ENCODE measurements at places on chromosomes 6 and 20.

DNA sequence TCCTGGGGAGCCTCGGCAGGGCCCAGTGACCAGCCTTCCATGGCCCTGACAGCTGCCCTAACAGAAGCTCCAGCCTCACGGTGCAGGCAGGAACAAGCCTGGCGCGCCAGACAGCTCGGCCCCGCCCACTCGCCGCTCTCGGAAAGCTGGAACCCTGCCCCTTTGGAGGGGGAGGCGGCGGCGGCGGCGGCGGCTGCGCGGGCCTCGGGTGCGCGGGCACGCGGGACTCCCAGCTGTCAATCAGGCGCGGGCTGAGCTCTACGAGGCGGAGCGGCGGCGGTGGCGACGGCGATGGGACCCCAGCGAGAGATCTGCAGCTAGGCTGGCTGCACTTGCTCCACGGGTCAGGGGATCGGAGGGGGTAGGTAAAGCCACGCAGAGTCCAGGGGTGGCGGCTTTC, at the start of gene NRSN1:
Gene NRSN1 (plus strand): TSS at position 236 of the 400 bp plus-strand sequence. CDS start 8,113 bp downstream, outside the sequence.
- DNase-seq, result no peak

- DNase-seq, result no peak
Measured at GRCh38 chr6:160055813-160056212, 65.8 kb upstream of the SLC22A1 start.

DNA sequence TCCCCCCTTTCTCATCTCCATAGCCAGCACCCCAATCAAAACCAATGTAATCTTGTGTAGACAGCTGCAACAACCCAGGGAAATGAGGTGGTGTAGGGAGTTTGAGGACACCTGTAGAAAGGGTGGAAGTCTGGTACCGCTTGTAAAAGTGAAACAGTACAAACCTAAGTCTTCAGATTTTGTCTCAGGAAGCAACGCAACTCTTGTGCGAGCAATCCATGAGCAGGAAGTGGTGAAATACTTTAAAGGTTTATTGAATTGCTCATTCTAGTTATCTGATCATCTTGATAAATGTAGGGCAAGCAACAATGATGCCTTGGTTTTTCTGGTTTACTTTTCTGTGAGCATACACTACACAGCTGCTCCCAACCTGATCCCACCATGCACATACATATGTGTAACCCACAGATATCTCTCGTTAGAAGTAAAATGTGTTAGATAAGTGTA, 71.1 kb upstream of the THEMIS start:
- DNase-seq, result peak; percentile 31

DNA sequence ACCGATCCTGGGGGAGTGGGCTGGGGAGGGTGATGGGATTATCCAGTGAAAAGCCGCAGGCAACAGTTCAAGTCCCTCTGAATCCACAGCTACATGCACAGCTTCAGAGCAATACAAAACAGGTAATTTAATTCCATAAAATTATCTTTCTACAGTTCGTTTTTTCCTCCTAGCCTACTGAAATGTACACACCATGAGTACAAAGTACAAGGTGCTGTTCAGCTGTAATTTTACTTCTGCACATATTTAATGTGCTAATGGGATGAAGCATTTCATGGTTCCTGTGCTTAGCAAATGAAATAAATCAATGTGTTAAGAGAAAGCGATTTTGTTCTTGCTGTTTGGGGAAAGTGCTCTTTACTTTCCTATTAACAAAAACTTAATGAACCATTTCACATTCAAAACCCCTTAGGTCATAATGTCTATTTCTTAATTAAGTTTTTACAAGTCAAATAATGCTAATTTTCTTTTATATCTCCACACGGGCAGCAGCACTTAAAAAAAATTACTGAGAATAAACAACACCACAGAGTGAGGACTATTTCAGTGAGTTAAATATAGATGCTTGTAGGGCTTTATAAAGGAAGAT, 71.8 kb downstream of the INSM1 start:
- no peak for DNase-seq

DNA sequence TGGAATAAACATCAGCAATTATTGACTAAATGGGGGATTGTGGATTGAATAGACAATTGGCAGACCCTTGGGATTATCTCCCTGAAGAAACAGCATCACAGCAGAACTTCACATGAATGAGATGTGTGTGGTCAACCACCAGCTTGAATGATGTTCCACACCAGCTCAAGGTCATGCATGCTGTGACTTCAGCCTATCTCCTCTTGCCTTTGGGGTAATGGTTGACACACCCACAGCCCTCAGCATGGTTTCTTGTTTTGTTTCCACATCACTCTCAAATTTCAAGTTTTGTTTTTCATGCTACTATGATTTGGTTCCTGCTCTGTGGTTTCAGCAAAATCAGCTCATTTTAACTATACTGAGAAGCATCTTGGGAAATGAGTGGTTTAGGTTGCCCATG, 94.3 kb downstream of the PAK5 start:
- DNase-seq, result no peak

- DNase-seq, result no peak
Measured at GRCh38 chr6:136541395-136541794, 8.8 kb downstream of the MAP7 start.

DNA sequence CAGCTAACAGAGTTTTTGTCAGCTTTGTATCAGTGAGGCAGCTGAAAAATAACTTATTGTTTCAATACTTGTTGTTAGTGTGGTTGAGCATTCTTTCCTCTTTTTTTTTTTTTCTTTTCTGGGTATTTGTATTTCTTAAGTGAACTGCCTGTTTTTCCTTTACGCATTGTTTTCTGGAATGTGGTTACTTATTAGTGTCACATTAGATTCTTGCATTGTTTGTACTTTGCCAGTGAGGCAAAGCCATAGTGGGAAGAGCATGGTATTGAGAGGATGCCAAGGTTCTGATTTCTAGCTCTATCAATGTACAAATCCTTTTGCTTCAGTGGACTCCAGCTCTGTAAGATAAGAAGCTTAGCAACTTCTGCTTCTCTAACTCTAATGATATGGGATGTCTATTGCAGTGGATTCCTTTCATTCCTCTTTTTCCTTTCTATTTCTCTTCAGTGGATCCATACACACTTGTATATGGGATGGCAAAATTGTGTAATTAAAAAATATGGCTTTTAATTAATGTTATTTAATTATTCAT, 3.9 kb downstream of the CDKAL1 start:
- no peak for DNase-seq

DNA sequence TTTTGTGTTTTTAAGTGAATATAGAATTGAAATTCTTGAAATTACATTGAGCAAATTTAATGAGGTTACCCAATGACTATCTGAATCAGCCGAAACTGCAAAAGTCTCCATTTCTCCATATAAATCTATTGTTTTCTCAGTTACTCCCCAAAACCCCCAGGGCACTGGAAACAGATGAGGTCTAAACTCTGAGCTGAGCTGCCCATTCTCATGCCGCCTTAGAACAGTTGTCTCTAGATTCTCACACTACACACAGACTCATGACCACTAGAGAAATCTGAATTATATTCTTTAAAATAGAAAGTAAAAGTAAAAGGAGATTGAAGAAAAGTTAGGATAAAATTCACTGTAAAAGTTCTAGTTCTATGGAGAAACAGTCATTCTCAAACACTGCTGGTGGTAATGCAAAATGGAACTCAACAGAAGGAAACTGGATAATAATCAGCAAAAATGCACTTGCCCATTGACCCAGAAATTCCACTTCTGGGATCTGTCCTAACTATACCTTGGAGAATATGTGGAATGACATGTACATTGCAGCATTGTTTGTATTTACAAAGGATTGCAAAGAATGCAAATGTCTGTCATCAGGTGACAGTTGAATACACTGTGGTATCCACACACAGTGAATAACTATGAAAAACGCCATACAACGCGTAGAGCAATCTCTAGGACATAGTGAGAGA, 125.5 kb downstream of the IPCEF1 start:
- no peak for DNase-seq

DNA sequence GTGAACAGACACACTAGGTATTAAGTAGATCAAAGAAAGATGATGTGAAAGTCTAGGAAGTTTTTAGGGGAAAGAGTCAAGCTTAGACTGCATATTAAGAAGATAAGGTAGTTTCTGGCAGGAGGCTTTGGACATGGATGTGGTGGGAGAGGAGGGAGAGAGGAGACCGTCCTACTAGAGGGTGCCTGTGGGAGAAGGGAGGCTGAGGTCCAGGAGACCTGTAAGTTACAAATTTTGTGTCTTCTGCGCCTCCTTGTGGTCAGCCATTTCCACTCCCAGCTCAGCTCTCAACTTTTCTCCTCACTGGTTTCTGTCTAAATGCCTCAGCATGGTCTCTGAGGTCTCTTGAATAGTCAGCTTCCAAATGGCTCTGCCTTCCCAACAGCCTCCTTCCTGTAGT, 193.5 kb downstream of the UNC5CL start:
- peak; percentile 54 for DNase-seq

GRCh38 chr20:56928007-56928406, 298.9 kb downstream of the TFAP2C start:
- DNase-seq, result no peak

GRCh38 chr6:69771158-69771906, 25.5 kb downstream of the LMBRD1 start:
- no peak for DNase-seq

DNA sequence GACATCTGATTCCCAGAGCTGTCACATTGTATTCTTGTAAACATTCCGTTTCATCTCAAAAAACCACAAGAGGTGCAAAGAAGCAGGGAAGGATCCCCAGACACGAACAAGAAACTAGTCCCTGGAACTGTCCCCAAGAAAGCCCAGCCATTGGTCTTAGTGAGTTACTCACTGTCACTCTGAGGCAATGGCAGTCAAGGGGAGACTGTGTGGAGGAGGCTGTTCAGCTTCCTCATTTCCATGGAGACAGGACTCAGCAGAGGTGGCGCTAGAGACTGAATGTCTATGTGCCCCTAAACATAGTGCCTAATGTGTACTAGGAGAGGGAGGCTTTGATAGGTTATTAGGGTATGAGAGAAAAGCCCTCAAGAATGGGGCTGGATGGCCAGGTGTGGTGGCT, 11.1 kb downstream of the ULBP1 start:
- DNase-seq, result no peak

GRCh38 chr6:165218829-165219228, 90.6 kb downstream of the C6orf118 start:
- no peak for DNase-seq

GRCh38 chr6:137571854-137572253, 77.7 kb upstream of the OLIG3 start:
- DNase-seq, result peak; percentile 3

DNA sequence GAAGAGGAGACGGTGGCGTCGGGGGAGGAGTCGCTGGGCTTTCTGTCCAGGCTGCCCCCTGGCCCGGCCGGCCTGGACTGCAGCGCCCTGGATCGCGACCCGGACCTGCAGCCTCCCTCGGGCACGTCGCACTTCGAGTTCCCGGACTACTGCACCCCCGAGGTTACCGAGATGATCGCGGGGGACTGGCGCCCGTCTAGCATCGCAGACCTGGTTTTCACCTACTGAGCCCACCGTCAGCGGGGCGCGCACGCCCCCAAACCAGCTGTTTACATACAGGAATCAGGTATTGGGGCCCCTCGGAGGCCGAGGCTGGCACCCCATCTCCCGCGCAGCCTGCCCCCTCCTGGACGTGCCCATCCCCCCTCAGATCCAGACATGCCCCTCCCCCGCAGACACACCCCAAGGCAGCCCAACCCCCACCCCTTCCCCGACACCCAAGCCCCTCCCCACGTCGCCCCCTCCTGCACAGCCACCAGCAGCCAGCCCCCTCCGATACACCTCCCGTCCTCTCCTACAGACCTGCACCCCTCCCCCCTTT, 1.4 kb downstream of the SOX12 start:
- peak; percentile 61 for DNase-seq

- no peak for DNase-seq
Measured at GRCh38 chr6:108163644-108164542, 1.9 kb upstream of the NR2E1 start.

- peak; percentile 68 for DNase-seq
Measured at GRCh38 chr6:3696525-3697088, 54.9 kb downstream of the PXDC1 start.

GRCh38 chr6:88982720-88983119, 19.3 kb upstream of the RNGTT start:
- DNase-seq, result peak; percentile 92

DNA sequence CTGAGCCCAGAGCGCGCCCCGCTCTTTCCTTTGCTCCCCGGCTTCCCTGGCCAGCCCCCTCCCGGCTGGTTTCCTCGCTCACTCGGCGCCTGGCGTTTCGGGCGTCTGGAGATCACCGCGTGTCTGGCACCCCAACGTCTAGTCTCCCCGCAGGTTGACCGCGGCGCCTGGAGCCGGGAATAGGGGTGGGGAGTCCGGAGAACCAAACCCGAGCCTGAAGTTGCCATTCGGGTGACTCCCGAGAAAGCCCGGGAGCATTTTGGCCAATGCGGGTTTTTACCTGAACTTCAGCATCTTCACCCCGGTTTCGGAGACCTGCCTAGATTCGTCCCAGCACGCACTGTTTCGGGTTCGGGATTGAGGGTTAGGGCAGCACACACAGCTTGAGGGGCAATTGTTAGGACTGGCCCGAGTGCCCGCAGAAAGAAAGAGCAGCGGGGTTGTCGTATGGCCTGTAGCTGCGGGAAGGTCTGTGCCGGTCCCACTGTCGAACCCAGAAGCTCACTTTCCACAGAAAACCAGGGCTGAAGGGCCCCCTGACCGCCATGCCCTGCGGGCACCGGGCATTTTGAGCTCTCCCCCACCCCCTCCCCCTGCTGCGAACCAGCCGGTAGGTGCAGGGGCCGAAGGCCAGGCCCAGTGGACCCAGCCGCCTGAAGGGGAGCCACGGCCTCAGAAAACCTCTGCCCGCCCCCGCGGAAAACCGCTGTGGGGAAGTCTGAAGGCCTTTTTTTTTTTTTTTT, 2.1 kb downstream of the FOXP4 start:
- no peak for DNase-seq

DNA sequence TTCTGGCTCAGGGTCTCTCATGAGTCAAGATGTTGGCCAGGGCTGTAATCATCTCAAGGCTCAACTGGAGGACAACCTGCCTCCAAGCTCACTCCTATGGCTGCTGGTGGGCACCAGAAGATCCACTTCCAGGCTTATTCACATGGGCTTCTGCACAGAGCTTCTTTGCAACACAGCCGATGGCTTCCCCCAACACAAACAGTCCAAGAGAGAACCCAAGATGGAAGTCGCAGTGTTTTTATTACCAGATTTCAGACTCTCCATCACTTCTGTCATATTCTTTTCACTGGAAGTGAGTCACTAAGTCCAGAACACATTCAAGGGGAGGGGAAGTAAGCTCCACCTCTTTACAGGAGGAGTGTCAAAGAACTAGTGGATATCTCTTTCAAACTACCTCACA, 75.5 kb downstream of the CD164 start:
- DNase-seq, result no peak

GRCh38 chr6:12605888-12606345, 110.7 kb upstream of the PHACTR1 start:
- peak; percentile 83 for DNase-seq

GRCh38 chr6:16130932-16131387, 2.1 kb downstream of the MYLIP start:
- DNase-seq, result peak; percentile 84

Data from adipocyte (in vitro differentiated cells).